ENCODE measurements at places on chromosomes 6 and 20.

DNA sequence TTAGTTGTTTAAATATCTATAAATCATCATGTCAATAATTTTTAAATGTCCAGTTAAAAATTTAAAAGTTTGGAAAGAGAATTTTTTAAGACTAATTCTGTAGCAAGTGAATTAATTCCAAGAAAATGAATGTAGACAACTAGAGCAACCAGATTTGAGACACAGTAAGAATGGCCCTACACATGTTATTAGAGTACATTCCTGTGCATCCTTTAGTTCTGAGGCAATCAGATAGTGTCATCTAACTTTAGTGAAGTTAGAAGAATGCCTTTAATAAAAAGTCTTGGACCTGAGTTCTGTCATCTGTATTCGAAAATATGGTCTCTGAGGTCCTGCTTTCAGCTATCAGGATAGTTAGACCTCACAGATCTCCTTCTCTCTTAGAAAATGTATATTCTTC lies 63.7 kb downstream of the HIVEP2 start:
- no peak for DNase-seq

DNA sequence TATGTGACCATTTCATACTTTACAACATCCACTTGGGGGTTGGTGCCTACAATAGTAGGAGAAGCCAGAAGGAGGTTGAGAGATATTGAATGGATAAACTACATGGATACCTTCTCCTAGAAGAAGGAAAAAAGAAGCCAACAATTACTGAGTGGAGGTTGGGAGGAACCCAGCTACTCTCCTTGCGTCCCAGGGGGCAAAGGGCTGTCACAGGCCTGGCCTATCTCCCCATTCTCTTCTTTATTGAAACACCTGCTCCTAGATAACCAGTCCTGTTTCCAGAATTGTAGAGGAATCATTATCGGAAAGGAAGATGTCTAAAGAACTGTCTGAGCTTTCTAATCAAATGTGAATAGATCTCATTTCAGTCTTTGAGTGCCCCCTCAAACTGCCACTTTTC lies 115.1 kb downstream of the MAP7 start:
- DNase-seq = no peak

- DNase-seq = no peak
Measured at GRCh38 chr20:37494301-37494700, 26.7 kb upstream of the NNAT start.

- no peak for DNase-seq
Measured at GRCh38 chr6:16982807-16983206, 119.0 kb upstream of the STMND1 start.

DNA sequence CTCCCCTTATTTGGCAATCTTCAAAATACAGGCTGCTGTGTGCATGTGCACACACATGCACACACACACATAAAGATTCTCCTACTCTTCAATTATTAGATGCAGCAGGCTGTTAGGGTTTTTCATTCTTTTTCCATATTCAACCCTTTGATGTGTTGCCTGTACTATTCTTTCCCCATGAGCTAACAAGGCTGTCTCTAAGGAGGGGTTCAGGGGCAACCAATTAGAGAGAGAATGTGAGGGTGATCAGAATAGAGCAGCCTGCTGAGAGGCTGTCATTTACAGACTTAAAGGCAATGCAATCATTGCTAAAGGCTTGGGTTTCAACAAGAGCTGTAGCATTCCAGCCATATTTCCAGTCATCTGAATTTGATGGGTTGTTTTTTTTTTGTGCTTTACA lies 467.4 kb upstream of the ID4 start:
- DNase-seq = no peak

GRCh38 chr6:32402812-32403211 lies 4.2 kb downstream of the BTNL2 start:
- no peak for DNase-seq

DNA sequence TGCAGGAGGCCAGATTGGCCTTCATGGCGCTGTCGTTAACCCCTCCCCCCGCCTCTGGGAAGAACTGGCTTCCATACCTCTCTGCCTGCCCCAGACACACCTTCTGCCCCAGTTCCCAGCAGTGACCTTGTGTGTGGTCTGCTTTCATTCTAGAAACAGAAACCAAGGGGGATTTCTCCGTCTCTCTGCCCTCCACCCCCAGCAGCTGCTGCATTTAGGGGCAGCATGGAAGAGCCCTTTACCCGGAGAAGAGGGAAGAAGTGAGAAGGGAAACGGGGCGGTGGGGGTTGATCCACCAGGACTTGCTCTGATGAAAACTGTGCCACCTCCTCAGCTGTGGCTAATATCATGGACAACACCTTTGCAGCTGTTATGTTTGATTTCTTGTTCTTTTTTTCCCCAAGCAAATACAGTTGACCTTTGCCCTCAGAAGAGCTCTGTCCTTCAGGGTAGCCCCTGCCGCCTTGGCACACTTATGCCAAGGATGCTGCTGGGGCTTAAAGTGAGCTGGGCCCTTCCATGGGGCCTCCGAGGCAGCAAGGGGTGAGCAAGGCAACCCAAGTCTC lies 6.1 kb downstream of the GLP1R start:
- no peak for DNase-seq

DNA sequence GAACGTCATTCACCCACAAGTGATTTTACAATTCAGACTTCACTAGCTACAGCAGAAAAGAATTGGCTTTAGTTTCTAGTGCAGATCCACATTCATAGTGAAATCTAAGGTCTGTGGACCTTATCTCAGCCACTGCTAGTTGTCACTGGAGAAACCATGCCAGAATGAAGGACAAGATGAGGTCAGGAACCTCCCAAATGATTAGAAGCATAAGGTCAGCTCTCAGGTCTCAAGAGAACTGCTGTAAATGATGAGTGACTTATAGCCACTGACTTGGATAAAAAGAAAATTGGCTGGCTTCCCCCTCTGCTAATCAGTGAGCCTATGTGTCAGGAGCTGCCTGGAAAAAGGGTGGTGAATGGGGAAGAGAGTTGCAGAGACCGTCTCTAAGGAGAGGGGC lies 265.3 kb upstream of the BMP2 start:
- no peak for DNase-seq

DNA sequence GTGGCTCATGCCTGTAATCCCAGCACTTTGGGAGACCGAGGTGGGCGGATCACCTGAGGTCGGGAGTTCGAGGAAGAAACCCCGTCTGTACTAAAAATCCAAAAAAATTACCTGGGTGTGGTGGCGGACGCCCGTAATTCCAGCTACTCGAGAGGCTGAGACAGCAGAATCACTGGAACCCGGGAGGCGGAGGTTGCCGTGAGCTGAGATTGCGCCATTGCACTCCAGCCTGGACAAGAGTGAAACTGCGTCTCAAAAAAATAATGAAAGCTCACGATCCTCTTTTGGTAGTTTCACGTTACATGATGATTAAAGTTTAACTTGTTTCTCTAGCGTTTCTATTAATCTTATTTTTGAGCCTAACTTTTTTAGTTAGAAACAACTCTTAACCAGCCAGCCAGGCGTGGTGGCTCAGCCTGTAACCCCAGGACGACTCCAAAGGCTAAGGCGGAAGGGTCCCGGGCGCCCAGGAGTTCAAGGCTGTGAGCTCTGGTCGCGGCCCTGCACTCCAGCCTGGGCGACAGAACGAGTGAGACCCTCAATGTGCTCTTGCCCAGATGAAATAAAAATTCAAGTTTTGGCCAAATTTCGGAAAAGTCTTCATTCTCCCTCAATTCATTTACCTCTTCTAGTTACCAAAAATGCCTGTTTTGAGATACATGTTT lies 1.2 kb upstream of the WRNIP1 start:
- DNase-seq = no peak

- peak; percentile 63 for DNase-seq
Measured at GRCh38 chr6:29826271-29826670, 1.4 kb upstream of the HLA-G start.

DNA sequence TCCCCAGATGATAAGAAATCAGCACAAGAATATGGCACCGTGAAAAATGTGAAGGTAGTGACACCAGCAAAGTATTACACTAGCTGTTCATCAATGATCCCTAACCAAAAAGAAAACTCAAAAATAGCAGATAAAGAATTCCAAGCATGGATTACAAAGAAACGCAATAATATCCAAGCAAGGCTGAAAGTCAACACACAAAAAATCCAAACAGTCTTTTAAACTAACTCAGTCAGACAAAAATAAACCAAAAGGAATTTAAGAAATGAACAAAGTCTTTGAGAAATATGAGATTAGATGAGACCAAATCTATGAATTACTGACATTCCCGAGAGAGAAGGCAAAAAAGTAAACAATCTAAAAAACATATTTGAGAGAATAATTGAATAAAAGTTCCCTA lies 976.1 kb upstream of the MAP3K7 start:
- no peak for DNase-seq

- DNase-seq = no peak
Measured at GRCh38 chr6:142353690-142354089, 51.9 kb downstream of the ADGRG6 start.

- no peak for DNase-seq
Measured at GRCh38 chr6:41216616-41217015, 11.5 kb upstream of the TREML4 start.

DNA sequence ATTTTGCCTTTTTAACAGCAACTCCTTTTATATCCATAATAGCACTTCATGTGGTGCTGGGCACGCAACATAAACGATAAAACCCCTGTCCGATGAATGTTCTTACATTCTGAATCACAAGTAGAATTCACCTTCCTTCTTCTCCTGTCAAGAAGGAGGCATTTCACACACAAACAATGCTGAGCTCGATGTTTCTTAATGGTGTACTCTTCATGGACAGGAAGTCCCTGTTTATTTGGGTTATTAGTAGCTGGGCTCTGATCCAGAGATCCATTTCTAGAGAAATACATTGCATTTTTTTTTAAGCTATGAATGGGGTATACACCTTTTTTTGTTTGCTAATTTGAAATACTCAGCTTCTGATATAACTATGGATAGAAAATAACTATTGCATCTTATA lies 82.4 kb downstream of the PPP1R3G start:
- DNase-seq = no peak

DNA sequence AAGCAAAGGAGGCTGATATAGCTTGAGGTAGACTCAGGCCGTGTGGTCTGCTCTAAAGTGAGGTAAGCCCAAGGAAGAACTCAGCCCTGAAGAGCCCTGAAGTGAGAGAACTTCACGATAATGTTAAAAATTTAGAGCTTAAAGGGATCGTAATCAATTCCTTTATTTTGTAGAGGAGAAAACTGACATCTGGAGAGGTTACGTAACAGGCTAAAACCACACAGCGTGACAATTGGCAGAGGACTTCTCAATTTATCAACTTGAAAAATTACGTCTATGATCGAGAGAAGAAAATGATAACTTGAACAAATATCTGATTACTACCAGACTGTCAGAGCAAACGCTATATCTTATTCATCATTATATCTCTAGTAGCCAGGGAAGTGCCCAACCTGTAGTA lies 121.8 kb upstream of the FOXO3 start:
- no peak for DNase-seq

GRCh38 chr6:80341330-80341729 lies 234.9 kb downstream of the BCKDHB start:
- DNase-seq = no peak

GRCh38 chr20:50844430-50845100 lies 49.7 kb downstream of the BCAS4 start:
- DNase-seq = no peak

DNA sequence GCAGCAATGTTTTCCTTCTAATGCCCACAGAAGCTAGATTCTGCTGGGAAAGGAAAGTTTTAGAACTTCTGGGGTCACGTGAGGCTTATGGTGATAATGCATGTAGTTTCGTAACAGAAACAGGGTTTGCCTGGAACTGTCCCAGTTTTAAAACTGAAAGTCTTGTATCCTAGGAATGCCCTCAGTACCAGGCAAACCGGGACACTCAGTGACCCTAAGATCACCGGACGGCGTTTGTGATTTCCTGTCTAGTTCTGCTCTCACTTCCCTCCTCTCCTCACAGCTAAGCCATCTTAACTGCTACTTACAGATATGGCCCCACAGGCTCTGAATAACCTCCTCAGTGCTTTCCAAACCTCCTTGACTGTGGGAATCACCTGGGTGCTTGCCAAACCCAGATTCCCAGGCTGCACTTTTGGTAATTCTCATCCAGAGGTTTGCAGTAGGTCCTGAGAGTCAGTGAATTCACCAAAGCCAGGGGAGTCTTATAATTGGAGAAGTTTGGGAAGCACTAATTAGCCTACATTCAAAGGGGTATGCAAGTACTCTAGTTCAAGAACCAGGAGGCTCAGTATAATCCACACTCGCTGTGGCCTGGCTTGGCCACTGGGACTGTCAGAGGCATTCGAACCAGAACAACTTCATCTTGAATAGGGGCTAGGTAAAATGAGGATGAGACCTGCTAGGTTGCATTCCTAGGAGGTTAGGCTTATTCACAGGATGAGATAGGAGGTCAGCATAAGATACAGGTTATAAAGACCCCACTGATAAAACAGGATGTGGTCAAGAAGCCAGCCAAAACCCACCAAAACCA lies 231.6 kb upstream of the MYLIP start:
- DNase-seq = no peak

- no peak for DNase-seq
Measured at GRCh38 chr6:145601397-145601796, 133.9 kb downstream of the EPM2A start.

GRCh38 chr20:36919715-36920333 lies 31.7 kb downstream of the SAMHD1 start:
- peak; percentile 86 for DNase-seq

DNA sequence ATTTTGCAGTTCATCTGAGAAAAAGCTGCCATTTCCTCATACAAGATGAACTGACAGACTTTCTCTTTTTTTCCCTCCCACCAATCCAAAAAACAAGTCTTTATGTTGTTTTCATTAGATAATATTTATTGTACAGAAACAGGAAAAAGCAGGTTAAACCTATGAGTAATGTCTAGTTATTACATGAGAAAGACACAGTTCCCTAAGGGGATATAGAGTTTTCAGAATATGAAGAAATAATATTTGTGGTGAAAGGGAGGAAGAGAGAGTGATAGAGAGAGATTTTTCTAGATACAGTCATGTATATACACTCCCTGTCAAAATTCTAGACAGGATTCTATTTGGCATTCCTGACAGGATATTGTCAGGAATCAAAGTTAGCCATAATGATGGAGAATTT lies 392.4 kb downstream of the BMP2 start:
- DNase-seq = no peak

- DNase-seq = peak; percentile 81
Measured at GRCh38 chr20:35511814-35512420, 17.5 kb downstream of the C20orf173 start.

- no peak for DNase-seq
Measured at GRCh38 chr6:63389191-63389844, 69.5 kb upstream of the LGSN start.

GRCh38 chr20:25083141-25083772 lies 1.3 kb upstream of the VSX1 start:
- no peak for DNase-seq

DNA sequence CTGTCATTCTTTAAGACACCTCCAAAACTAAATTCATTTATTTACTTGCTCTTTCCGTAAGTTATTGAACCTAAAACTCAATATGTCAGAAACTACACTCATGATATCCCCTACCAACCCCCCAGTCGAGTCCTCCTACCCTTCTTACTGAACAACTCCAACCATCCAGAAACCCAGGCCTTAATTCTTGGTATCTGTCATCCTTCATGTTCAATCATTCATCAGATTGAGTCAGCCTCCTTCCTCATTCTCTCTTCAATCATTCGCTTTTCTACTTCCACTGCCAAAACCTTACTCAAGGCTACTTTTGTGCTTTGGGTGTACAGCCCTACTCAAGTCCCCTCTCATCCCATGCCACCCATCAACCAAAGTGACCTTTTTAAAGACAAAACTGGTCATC lies 95.7 kb downstream of the SMLR1 start:
- no peak for DNase-seq

Measured in HT-29 (cell line).